ENCODE measurements at places on chromosomes 13 and 19.
A peak's percentile ranks its signal among the peaks of the same experiment; 100 is the strongest.

DNA sequence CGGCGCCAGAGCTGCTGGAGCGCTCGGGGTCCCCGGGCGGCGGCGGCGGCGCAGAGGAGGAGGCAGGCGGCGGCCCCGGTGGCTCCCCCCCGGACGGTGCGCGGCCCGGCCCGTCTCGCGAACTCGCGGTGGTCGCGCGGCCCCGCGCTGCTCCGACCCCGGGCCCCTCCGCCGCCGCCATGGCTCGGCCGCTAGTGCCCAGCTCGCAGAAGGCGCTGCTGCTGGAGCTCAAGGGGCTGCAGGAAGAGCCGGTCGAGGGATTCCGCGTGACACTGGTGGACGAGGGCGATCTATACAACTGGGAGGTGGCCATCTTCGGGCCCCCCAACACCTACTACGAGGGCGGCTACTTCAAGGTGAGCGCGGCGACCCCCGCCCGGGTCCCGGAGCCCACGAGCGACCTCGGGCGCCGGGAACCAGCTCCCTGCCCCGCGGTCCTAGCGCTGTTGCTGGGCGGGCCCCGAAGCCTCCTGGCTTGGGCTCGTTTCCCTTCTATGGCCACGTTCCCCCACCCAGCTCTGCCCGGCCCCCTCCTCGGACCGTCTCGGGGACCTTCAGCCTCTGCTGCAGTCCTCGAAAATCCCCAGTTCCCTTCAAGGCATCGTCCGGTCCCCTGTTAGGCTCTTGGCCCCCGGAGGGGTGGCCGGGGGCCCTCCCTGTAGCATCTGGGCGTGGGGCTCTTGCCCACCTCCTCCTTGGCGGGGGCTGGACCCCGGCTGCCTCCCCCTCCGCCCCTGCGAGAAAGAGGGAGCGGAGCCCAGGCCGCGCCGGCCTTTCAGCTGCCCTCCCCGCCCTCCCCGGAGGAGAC lies at the start of gene CDC34:
CDC34 (plus strand) TSS at position 8 of the 808 bp plus-strand sequence; CDS start at position 180, 172 bp downstream.
- no peak for DNase-seq

GRCh38 chr19:52237771-52238400 lies 31.5 kb upstream of the ZNF766 start:
- peak; percentile 9 for DNase-seq

DNA sequence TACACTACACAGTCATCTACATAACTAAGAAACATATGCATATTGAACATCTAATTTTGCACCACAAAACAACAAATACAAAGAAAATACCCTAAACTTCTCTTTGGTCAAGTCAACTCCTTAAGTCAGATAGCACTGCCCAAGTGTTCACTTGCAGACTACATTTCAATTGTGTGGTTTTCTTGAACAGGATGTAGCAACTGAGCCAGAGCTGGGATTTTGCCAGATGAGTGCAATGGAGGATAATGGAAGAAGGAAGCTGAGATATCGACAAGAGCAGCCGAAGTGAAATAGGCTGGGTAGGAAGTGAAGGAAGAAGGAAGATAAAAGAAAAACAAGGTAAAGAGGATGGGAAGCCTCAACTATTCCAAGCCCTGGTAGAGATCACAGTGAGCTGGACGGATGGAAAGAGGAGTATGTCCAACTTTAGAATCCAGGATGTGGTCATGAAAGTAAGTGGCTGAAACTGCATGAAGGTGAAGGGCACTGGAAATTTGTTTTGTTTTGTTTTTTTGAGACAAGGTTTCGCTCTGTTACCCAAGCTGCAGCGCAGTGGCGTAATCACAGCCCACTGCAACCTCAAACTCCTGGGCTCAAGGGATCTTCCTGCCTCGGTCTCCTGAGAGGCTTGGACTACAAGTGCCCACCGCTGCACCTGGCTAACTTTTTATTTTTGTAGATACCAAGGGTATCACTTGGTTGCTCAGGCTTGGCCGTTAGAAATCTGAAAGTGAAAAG lies 15.0 kb downstream of the NUFIP1 start:
- no peak for DNase-seq

GRCh38 chr13:66501181-66501580 lies 729.0 kb downstream of the PCDH9 start:
- DNase-seq: no peak

GRCh38 chr19:1181606-1182005 lies 7.5 kb upstream of the SBNO2 start:
- DNase-seq: no peak

- peak; percentile 60 for DNase-seq
Observed at GRCh38 chr13:62875118-62875640, 1459.5 kb upstream of the PCDH20 start.

- DNase-seq: no peak
Observed at GRCh38 chr19:50830266-50831025, 2.9 kb downstream of the KLK15 start.

DNA sequence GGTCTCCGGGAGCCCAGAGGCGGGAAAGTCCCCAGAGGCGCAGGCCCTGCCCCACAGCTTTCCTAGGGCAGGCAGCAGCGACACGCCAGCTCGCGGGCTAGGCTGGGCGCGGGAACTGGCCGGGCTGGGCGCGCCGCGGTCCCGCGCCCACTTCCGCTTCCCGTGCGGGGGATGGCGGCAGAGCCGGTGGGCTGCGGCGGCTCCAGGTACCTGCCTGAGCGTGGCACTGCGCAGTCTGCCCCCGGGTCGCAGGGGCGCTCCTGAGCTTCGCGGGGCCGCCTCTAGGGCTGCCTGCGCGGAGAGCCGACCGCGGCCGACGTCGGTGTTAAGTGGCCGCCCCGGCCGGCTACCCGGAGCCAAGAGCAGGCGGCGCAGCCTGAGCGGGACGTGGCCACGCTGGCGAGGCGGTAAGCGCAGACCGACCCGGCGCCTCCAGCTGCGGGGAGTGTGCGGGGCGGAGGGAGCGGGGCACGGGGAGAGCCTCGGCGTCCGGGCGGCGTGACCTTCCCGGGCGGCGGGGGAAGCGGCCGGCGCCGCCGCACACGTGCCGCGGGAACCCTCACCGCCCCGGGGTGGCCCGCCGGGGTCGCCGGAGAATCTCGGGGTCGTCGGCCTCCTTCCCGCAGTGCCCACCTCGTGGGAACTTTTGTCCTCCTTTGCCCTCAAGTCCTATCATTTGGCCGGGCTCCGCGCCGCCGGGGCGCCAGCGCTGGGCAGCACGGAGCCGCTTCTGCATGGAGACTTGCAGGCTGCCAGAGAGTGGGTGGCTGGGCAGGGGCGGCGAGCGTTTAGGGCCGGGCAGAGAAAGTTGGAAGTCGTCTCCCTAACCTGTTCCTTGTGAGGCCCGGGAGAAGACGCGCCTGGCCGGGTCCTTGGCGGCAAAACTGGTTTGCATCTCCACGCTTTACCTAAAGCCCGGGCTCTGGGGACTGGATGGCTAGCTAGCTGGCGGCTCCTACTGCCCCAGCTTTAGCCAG lies 31.4 kb upstream of the MPHOSPH8 start:
- peak; percentile 19 for DNase-seq

GRCh38 chr19:12865746-12866415 lies 15.4 kb downstream of the DNASE2 start:
- DNase-seq: no peak

All from DMS153 (cell line).